Foreskin melanocyte (primary cell): ENCODE measurements at places on chromosomes 2 and 18.

DNA sequence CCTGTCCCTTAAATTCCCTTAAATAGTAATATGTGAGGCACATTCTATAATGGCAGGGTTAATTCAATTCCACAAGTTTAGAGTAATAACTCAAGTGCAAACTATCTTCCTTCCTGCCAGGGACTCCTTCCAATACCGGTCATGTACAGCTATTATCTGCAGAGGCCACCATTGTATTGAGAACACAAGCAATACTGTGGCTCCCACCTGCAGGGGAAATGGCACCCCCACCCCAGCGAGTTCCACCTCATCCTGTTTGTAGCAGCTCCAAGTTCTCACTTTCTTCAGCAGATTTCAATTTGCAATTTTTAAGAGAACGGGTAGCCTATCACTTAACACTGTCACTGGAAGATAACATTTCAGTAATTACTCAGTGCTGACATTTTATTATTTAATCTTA lies 172.1 kb upstream of the PID1 start:
- DNase-seq = no peak

- DNase-seq = no peak
Observed at GRCh38 chr2:237916296-237916695, 50.5 kb upstream of the UBE2F start.

DNA sequence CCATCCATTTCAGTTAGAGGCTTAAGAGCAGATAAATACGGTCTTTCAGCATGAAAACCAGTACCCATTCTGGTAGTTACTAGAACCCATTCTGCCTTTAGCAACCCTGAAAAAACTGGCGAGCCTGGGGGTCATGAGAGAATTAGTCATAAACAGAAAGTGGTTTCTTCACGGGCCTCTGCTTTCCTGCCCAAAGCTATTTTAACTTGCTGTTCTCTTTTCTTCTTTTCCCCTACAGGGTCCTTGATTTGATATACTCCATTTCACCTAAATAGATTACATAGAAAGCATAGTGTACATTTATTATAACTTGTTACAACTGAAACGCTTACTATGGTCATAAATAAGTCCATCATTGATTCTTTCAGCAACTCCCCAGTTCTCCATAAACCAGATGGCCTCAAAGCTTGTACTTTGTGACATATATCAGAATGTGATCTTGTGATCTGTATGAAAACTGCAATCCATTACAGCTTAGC lies 48.3 kb downstream of the WDFY1 start:
- DNase-seq = peak; percentile 95

- DNase-seq = no peak
Observed at GRCh38 chr2:201233192-201233811, 27.0 kb upstream of the CASP8 start.

DNA sequence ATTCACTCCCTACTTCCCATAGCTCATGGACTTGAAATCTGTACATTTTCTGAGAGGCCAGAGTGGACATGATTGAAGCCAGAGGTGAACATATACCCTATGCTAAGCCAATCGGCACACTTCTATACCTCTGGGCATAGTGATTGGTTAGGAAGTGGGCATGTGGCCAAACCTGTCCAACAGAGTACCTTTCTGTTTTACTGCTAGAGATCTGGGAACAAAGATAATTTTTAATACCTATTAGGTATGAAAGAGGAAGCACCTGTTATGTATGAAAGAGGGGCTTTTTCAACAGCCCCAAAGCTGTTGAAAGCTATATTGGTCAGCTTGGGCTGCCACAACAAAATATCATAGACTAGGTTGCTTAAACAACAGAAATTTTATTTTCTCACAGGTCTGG lies 27.7 kb downstream of the METTL8 start:
- DNase-seq = no peak

GRCh38 chr18:14905979-14906378 lies 158.0 kb downstream of the ANKRD30B start:
- no peak for DNase-seq

GRCh38 chr18:39523281-39523680 lies 1957.7 kb upstream of the CELF4 start:
- DNase-seq = no peak

DNA sequence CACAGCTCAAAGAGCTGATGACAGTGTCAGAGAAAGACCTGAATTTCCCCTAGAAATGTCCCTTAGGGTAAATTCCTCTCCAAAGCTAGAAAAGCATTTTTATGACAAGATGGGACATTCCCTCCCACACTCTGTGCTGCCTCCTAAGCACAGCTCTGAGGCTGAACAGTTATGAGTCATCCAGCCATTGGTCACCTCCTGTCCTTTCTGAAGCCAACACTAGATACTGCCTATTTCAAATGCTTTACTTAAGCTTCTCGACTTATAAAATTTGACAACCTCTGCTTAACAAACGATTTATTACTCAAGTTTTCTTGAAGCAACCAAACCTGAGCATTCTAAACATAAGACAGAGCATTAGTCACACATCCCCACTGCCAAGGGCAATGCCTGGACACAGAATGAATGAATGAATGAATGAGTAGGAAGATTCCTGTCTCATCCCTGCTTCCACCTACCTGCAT lies 35.4 kb downstream of the B4GALT6 start:
- DNase-seq = peak; percentile 78

- no peak for DNase-seq
Observed at GRCh38 chr2:209773377-209773776, 1.7 kb downstream of the UNC80 start.

DNA sequence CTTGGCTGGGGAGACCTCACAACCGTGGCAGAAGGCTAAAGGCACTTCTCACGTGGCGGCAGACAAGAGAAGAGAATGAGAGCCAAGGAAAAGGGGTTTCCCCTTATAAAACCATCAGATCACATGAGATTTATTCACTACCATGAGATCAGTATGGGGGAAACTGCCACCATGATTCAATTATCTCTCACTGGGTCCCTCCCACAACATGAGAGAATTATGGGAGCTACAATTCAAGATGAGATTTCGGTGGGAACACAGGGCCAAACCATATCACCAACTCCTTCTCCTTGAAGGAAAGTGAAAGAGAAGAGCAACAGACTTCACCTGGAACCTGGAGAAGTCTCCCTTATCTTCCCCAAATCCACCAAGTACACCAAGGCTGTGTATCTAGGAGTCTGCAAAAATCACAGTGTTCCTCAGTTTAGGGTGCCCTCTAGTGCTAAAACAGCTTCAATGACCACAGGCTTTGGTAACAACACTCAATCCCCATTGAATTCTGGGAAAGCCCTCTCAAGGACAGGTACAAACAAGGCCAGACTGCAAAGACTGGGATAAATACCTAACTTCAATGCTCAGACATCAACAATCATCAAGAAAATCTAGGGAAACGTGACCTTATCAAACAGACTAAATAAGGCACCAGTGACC lies 148.8 kb upstream of the SRD5A2 start:
- DNase-seq = peak; percentile 7
